Activated CD4-positive, alpha-beta memory T cell treated with anti-CD3 and anti-CD28 coated beads for 36 hours (primary cell): ENCODE measurements at places on chromosomes 6 and 20. TPM values are rescaled to one million over a fixed set of nuclear protein-coding genes. Genes with fewer than 3 reads are reported as not detected.

DNA sequence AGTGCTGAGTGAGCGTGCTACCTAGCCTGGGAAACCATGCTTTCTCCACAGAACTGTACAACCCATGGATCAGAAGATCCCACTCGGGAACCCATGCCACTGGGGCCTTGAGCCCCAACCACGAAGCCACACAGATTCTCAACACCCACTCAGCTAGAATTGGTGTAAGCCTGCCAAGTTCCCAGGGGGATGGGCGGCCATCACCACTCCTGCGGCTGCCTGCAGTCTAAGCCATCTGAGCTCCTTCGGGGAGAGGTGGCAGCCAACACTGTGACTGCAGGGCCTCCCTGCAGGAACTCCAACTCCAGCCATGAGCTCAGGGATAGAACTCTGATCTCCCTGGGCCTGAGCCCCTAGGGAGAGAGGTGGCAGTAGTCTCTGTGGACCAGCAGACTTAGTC is 33.6 kb upstream of the SENP6 start:
- H3K4me1 ChIP-seq: no peaks in the 10 kb centered on the region
- peaks cover 8% of the 10 kb centered on the region for H3K36me3 ChIP-seq
- DNase-seq: no peak
- H3K27me3 ChIP-seq: peaks cover 20% of the 10 kb centered on the region
- no peak overlapping the region for H3K27ac ChIP-seq

The HLA-DPA1 gene
- 20.9 TPM for total RNA-seq

DNA sequence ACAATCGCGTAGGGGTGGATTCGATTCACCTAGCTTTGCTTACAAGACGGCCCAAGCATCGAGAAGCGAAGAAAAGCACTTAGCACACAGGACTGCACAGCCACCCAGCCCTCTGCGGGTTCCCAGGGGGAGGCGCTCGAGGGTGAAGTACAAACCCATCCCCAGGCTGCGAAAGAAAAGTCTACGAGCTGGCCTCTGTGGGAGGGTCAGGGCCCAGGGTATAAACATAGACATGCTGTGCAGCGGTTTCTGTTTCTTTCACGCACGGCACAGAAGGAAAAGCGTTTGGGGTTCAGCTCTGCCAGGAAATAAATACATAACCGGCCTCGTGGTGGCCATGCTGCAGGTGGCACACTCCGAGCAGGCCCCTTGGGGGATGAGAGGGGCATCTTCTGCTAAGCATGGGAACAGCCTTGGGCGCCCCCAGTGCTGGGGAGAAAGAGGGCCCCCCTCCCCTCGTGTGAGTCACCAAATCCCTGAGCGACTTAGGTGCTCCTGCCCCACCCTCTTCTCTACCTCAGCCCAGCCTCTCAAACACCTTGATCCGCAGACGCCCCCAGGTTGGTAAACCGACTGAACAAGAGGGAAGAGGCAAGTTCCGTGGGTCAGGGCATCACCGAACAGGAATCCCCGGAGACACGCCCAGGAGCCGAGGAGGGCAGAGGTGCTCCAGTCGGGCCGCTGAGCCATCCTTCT is 91.6 kb upstream of the RIPOR2 start:
- peaks cover 14% of the 10 kb centered on the region for H3K36me3 ChIP-seq
- peak overlapping the region; percentile 70 for H3K4me3 ChIP-seq
- H3K27me3 ChIP-seq: no peaks in the 10 kb centered on the region

The KIF6 gene
- not detected for total RNA-seq

The PTPRA gene
- 61.1 TPM for total RNA-seq

DNA sequence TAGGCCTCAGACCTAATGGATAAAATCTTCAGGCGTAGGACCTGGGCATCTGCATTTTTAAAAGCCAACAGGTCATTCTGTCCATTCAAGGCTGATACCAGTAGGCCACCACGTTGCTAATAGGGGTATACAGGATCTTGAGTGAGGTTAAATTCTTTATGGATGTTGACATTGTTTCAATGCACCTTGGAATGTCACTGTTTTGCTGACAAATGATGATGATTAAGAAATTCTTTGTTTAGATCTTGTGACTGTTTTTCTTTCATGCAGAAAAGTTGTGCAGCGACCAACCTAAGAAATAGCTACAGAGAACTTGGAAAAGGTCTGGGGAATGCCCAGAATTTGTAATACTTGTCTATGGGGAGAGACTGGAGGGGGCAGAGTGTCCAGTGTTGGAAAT is 101.1 kb upstream of the CLDN20 start:
- no peak for DNase-seq
- no peaks in the 10 kb centered on the region for H3K27me3 ChIP-seq
- no peak overlapping the region for H3K27ac ChIP-seq
- H3K36me3 ChIP-seq: peaks cover 19% of the 10 kb centered on the region
- no peak overlapping the region for H3K4me3 ChIP-seq

- peak; percentile 23 for DNase-seq
- no peak overlapping the region for H3K27ac ChIP-seq
- H3K4me1 ChIP-seq: peaks cover 2% of the 10 kb centered on the region
- H3K4me3 ChIP-seq: no peak overlapping the region
These were observed 120.2 kb upstream of the MLN start for GRCh38 chr6:33923857-33924514.

DNA sequence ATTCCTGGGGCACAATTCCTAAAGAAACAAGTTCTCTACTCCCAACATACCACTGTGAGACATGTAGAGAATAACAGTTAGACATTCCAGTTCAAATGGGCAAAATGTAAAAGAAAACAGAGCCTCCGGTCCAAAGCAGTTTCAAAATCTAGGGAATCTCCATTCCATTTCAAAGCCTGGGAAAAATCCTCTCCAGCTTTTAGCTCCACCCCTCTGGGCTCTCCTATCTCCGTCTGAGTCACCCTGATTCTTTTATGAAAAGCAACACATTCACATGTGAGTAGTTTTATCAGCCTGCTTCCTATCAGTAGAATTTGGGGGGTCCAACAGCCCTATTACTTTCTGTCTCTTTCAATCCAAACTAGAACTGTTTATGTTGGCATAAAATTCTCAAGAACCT is 3.7 kb downstream of the CSNK2A1 start:
- peaks cover 80% of the 10 kb centered on the region for H3K4me1 ChIP-seq
- no peaks in the 10 kb centered on the region for H3K27me3 ChIP-seq
- no peak for DNase-seq
- peaks cover 33% of the 10 kb centered on the region for H3K36me3 ChIP-seq
- no peak overlapping the region for H3K4me3 ChIP-seq
- H3K27ac ChIP-seq: no peak overlapping the region

GRCh38 chr6:146803601-146804000 is 204.8 kb downstream of the ADGB start:
- no peak for DNase-seq
- no peak overlapping the region for H3K4me3 ChIP-seq
- peaks cover 10% of the 10 kb centered on the region for H3K27me3 ChIP-seq
- no peaks in the 10 kb centered on the region for H3K36me3 ChIP-seq

DNA sequence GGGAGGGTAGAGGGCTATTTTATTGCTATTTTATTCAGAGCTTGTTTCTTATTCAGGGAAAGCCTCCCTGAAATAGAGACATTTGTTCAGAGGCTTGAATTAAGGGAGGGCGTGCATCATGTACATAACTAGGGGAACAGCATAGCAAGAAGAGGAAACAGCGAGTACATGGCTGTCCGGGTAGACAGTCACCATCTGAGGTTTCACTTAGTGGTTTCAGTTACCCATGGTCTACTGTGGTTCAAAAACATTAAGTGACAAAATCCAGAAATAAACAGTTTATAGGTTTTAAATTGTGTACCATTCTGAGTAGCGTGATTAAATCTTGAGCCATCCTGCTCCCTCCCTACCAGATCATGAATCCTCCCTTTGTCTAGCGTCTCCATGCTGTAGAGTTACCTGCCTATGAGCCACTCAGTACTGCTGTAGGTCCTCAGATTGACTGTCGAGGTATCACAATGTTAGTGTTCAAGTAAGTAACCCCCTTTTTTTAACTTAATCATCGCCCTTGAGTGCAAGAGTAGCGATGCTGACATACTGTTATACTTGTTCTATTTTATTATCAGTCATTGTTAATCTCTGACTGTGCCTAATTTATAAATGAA is 791.5 kb downstream of the TFAP2A start:
- H3K27ac ChIP-seq: no peak overlapping the region
- H3K4me3 ChIP-seq: no peak overlapping the region
- H3K36me3 ChIP-seq: no peaks in the 10 kb centered on the region
- DNase-seq: no peak

DNA sequence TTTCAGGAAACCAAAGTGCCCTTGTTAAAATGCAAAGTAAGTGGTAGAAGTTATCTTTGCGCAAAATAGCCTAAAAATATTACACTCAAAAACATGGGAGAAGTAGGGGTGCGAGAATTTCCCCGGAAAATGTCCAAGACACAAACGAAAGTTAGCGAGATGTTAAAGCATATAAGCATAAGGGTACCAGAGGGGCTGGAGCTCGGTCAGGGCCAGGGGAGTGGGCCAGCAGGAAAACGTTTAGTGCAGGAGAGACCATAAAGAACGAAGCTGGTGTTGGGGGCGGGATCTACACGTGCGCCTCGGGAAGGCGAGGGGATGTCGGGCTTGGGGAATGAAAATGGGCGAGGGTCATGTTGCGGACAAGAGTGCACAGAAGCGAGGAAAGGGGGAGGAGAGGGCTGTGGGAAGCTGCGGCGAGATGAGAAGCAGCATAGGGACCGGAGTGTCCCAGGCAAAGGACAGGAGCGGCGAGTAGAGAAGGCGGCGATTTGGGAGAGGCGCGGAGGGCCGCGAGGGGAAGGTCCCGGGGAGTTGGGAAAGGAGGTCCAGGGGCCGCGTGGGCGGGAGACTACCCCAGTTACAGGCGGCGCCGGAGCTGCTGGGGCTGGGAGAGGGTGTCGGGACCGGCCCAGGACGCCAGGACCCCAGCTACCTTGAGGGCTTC is 600 bp downstream of the XPO5 start:
- peaks cover 44% of the 10 kb centered on the region for H3K36me3 ChIP-seq
- H3K27me3 ChIP-seq: no peaks in the 10 kb centered on the region
- peak overlapping the region; percentile 97 for H3K4me3 ChIP-seq

The BFSP1 gene
- 0.34 TPM for total RNA-seq

The GSTA4 gene
- 22.3 TPM for total RNA-seq

- H3K27me3 ChIP-seq: no peaks in the 10 kb centered on the region
- H3K4me3 ChIP-seq: no peak overlapping the region
- H3K4me1 ChIP-seq: peaks cover 20% of the 10 kb centered on the region
- H3K36me3 ChIP-seq: no peaks in the 10 kb centered on the region
These were observed 3.2 kb upstream of the DYNLRB1 start for GRCh38 chr20:34512955-34513419.

The TREML1 gene
- not detected for total RNA-seq

The NOX3 gene
- total RNA-seq: not detected

The CGA gene
- not detected for total RNA-seq

DNA sequence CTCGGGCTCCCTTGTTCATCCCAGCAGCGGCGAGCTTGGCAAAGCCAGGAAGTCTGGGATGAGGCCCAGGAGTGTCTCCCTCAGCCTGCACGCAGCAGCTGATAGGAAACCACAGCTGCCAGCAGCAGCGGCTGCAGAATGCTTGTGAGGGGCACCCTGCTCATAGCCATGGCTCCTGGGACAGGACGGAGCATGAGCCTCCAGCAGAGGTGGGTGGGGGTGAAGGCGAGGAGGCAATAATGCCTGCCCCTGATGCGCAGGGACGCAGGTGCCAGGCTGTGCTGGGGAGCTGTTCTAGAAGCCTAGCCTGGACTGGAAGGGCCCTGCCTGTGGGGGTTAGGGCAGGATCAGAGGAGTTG is 157.9 kb downstream of the CD83 start:
- H3K36me3 ChIP-seq: no peaks in the 10 kb centered on the region
- peaks cover 51% of the 10 kb centered on the region for H3K4me1 ChIP-seq
- no peaks in the 10 kb centered on the region for H3K27me3 ChIP-seq
- DNase-seq: no peak
- H3K4me3 ChIP-seq: no peak overlapping the region

DNA sequence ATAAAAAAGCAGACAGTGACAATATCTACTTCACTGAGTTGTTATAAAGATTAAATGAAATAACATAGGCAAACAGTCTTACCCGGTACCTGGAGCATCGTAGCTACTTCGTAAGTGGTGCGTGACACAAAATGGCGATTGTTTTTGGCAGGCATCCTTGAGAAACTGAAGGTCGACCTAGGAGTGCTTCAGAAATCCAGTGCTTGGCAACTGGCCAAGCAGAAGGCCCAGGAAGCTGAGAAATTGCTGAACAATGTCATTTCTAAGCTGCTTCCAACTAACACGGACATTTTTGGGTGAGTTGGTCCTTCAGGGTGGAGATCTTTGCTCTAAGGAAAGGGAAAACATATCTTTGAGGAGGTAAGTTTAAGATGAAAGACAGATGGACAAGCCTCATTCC is 4.8 kb downstream of the BPIFA2 start:
- no peak overlapping the region for H3K27ac ChIP-seq
- peaks cover 6% of the 10 kb centered on the region for H3K27me3 ChIP-seq
- peaks cover 9% of the 10 kb centered on the region for H3K36me3 ChIP-seq
- H3K4me3 ChIP-seq: no peak overlapping the region
- DNase-seq: no peak

- peaks cover 3% of the 10 kb centered on the region for H3K27me3 ChIP-seq
- H3K4me1 ChIP-seq: no peaks in the 10 kb centered on the region
These were observed 48.9 kb upstream of the ECHDC1 start for GRCh38 chr6:127392301-127392700.

The RBPJL gene
- total RNA-seq: not detected

DNA sequence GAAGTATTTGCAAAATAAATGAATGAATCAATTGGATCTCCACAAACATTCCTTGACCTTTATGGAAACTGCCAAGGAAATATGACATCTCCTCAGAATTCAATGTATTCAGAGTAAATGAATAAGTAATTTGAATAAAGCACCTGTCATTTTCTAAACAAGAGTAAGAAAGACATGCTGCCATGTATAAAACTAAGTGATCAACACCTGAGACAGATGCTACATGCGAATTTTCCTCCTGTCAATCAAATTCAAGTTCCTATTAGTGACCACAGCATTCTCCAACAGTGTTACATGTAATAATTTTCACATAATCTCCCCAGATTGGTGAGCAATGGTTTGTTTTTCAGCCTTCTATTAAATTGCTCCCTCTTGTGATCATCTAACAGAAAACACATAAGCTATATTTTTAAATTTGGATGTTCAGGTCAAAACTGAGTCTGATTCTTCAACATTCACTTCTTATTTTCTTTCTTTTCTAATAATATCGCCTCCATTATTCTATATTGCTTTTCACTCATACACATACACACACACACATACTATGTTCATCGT is 163.2 kb upstream of the RNF217 start:
- H3K4me3 ChIP-seq: no peak overlapping the region
- no peak for DNase-seq
- H3K36me3 ChIP-seq: no peaks in the 10 kb centered on the region
- H3K4me1 ChIP-seq: no peaks in the 10 kb centered on the region
- no peak overlapping the region for H3K27ac ChIP-seq

The GABRR1 gene
- total RNA-seq: not detected

The NFYA gene
- total RNA-seq: 30.4 TPM

The ADRM1 gene
- 98.6 TPM for total RNA-seq
